Astrocyte (in vitro differentiated cells and primary cell): ENCODE measurements at places on chromosomes 5 and 9. TPM values are rescaled to one million over a fixed set of nuclear protein-coding genes. Genes with fewer than 3 reads are reported as not detected.
A peak's percentile ranks its signal among the peaks of the same experiment; 100 is the strongest.

Gene WNK2
- total RNA-seq, result 0.89 and 1.9 TPM in 2 replicates

Gene TNFSF8
- total RNA-seq, result not detected in 2 replicates

- no peaks in the 10 kb centered on the region for H3K27me3 ChIP-seq
- peaks cover 4% of the 10 kb centered on the region for H3K4me1 ChIP-seq
- H3K36me3 ChIP-seq, result peaks cover 36% of the 10 kb centered on the region
- DNase-seq, result no peak
- H3K27ac ChIP-seq, result no peak overlapping the region
These were observed 17.6 kb downstream of the CD74 start for GRCh38 chr5:150394912-150395687.

DNA sequence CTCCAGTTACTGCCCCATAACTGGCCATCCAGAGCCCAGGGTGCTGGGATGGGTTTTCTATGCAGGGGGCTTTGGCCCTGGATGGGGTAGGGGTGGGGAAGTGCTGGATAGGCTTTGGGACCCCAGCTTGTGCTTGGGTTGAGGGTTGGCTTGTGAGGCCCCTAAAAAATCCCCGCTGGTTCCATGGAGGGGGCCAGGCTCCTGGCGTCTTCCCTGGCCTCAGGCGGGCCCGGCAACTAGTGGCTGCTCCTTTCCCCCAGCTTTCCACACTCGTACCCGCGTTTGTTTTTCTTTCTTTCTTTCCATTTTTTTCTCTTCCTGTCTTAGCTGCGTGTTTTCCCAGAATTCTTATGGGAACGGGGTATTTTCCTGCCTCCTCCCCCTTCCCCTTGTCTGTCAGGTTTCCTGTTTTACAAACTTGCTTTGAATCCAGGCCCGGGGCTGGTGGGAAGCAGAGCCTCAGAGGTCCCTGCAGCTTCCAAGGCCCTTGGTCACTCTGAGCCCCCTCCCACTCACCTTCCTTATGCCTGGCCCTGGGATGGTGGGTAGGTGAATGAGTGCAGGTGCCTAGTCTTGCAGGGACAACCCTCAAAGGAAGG lies 40.2 kb downstream of the RGS3 start:
- no peaks in the 10 kb centered on the region for H3K36me3 ChIP-seq
- H3K4me1 ChIP-seq, result peaks cover 5% of the 10 kb centered on the region
- H3K4me3 ChIP-seq, result no peak overlapping the region
- no peaks in the 10 kb centered on the region for H3K27me3 ChIP-seq
- no peak overlapping the region for H3K27ac ChIP-seq
- no peak for DNase-seq

- DNase-seq, result peak; percentile 83
- no peaks in the 10 kb centered on the region for H3K27me3 ChIP-seq
- peak overlapping the region; percentile 41 for H3K4me3 ChIP-seq
These were observed 89.9 kb upstream of the CLINT1 start for GRCh38 chr5:157948738-157949410.
